T1000 (cell line): ENCODE measurements at places on chromosomes 7 and 10.

GRCh38 chr10:94622666-94623205 lies 60.8 kb upstream of the CYP2C18 start:
- no peak for DNase-seq

GRCh38 chr10:4588824-4589223 lies 237.2 kb upstream of the AKR1E2 start:
- no peak for DNase-seq

DNA sequence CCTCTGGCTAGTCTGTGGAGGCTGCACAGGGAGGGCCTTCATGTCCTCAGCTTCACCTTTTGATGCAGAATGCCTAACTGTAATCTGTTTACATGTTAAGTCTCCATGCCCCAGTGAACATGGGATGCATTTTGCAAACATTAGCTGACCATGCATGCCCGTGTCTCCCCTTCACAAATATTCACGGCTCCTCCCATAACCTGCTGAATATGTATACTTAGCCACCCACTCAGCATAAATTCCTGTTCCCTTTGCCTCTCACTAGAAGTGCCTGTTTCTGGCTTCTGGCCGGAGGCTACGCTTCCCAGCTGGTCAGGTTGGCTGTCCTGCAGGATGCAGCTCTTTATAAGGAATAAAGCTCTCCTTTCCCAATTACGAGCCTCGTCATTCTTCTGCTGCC lies 552.7 kb downstream of the DNAJB6 start:
- DNase-seq, result no peak

DNA sequence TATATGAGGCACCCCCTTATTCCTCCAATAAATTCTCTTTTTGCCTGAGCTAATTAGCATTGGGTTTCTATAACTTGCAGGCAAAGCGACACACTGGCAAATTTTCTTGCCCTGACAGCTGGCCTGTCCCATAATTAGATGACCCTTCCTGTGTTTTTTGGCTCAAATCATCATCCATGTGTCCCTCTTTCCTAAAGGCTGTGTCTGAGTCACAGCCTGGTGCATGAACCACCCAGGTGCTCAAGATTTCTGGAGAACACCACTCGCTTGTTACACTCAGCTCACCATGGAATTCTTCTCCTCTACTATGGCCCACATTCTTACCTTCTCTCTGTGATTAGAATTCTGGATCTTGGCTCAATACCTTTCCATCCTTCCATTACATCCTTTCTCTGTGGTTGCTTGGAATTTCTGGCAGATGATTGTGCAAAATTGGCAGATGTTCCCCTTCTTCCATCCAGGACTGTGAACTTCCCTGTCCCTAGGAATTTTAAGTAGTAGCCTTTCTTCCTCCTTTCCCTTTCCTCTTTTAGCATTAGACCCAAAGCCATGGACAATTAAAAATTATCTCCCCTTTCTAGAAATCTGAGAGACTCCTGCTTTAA lies 116.0 kb upstream of the ANKRD1 start:
- DNase-seq, result no peak

DNA sequence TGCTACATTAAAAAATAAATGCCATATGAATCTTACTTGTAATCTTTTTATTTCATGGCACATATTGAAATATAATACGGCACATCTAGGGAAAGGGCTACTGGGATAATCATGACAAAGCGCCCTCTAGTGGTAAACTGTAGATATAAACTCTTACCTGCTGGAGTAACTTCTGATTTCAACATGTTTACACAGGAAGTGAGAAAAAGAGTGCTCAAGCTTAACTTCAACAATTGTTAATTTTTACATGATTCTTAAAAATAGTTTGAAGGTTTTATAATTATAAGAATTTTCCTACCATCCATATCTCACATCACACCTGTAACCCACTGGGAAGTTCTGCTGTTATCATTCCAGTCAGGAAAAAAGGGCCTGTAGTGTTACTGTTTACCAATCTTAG lies 2.0 kb upstream of the HEPACAM2 start:
- no peak for DNase-seq

GRCh38 chr10:22805304-22805703 lies 90.9 kb upstream of the PIP4K2A start:
- no peak for DNase-seq
